ENCODE measurements at places on chromosomes 11 and 22. TPM values are rescaled to one million over a fixed set of nuclear protein-coding genes. Genes with fewer than 3 reads are reported as not detected.

- no peak for DNase-seq
- H3K4me1 ChIP-seq: no peaks in the 10 kb centered on the region
- no peaks in the 10 kb centered on the region for H3K27me3 ChIP-seq
- H3K27ac ChIP-seq: no peak overlapping the region
- H3K36me3 ChIP-seq: no peaks in the 10 kb centered on the region
These were observed 1488.4 kb upstream of the TENM4 start for GRCh38 chr11:80929031-80929805.

DNA sequence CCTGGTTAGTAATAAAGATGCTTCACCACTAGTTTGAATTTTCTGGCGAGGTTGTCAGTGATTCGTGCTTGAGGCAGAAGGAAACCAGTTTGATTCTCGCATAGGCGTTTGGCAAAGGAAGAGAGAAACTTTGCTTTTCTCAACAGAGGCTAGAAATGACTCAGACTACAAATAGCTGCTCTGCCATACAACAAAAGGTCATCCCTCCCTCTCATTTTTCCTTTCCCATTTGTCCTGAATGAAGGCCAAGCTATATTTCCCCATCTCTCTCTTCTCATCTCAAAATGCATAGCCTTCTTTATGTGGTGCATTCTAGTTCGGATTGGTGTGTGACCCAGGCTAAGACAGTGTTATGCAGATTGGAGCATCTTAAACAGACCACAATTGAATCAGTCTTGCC, 741.4 kb downstream of the NTM start:
- no peaks in the 10 kb centered on the region for H3K27me3 ChIP-seq
- no peaks in the 10 kb centered on the region for H3K36me3 ChIP-seq
- DNase-seq: no peak

DNA sequence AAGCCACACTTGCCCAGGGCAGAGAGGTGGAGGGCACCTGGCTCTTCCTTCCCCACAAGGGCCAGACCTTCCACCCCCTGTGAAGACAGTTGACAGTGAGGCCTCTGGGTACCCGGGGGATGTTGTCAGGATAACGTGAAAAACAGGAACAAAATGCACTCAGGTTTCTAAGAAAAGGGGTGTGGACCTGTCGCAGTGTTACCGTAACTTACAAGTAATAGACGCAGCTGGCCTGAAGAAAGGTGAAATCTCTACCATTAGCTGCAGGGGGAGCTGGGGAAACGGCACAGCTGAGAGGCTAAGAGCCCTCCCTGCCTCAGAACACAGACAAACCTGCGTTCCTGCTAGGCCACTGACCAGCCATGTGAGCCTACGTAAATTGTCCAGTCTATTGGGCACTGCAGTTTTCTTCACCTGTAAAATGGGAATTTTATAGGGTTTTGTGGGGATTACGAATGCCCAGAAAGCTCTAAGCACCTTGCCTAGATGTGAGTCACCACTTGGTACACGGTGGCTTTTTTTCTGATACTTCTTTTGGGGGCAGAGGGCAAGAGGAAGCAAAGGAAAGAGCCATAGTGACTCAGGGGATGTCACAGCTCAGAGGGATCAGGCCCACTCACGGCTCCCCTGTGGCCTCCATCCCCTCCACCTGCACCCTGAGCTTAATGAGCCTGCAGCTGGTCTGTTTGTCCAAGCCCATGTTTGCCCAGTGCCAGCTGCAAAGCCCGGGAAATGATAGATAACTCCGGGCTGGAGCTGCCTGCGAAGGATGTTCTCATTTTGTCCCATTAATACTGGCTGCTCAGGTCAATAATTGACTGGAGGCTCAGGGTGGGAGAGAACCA, 18.4 kb upstream of the CABP7 start:
- peaks cover 6% of the 10 kb centered on the region for H3K4me1 ChIP-seq
- DNase-seq: no peak
- no peaks in the 10 kb centered on the region for H3K27me3 ChIP-seq
- H3K36me3 ChIP-seq: no peaks in the 10 kb centered on the region

DNA sequence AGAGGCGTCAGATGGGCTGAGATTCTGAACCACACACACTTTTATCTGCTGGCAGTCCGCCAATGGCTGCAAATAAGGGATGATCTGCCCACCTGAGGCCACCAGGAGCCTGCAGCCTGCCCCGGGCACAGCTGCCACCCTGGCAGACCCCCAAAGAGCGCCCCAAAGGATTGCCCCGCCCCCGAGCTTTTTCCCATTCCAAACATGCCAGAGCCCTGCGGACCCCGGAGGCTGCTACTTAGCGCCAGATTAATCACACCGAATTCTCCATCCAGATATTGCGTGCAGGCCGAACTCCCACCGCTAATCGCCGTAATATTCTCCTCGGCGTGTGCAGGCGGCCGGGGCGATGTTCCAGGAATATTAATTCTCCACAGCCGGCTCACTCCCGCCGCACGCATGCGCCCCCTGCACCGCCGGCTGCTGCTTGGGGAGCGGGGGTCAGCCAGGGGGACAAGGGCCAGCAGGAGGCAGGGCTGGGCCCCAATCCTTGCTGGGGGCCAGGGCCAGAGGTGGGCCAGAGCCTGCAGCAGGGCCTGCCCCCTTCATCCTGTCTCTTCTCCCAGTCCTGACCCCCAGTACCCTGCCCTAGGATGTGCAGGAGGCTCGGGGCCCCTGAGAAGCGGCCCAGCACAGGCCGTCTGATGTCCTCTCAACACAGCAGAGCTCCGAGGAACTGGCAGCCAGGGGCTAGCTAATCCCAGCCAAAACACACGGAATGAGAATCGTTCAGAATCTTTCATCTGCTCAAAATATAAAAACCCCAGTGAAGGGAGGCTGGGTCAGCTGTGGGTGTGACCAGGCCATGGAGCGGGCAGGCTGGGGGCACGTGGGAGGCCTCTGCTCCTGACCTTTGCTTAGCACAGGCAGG, 19.5 kb upstream of the TCF20 start:
- peak; percentile 23 for DNase-seq
- H3K36me3 ChIP-seq: no peaks in the 10 kb centered on the region
- no peak overlapping the region for H3K4me3 ChIP-seq
- no peaks in the 10 kb centered on the region for H3K27me3 ChIP-seq

GRCh38 chr11:115545581-115546210, 41.5 kb upstream of the CADM1 start:
- DNase-seq: no peak
- no peak overlapping the region for H3K27ac ChIP-seq
- H3K4me3 ChIP-seq: no peak overlapping the region
- no peaks in the 10 kb centered on the region for H3K27me3 ChIP-seq

- peak overlapping the region; percentile 87 for H3K4me3 ChIP-seq
- H3K36me3 ChIP-seq: no peaks in the 10 kb centered on the region
- peak; percentile 91 for DNase-seq
- peaks cover 25% of the 10 kb centered on the region for H3K4me1 ChIP-seq
- H3K27ac ChIP-seq: peak overlapping the region; percentile 79
These were observed 116.6 kb upstream of the GRK3 start for GRCh38 chr22:25447686-25448434.

DNA sequence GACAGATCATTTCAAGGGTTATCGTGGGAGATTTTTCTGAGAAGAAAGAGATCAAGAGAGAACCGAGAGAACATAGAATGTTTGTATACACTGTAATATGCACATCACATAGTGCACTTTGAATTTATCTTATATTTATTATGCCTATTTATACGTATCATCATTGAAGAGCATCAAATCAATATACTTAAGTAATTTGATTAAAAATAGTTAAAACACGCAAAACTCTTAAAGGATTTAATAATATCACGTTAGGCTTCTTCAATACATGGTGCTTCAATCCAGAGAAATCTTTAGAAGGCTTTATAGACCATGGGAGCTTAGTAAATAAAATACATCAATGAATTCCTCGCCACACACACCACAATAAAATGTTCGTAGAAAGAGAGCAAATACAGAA, 139.5 kb upstream of the C11orf58 start:
- H3K27me3 ChIP-seq: no peaks in the 10 kb centered on the region
- peaks cover 9% of the 10 kb centered on the region for H3K4me1 ChIP-seq
- H3K4me3 ChIP-seq: no peak overlapping the region
- no peaks in the 10 kb centered on the region for H3K36me3 ChIP-seq

DNA sequence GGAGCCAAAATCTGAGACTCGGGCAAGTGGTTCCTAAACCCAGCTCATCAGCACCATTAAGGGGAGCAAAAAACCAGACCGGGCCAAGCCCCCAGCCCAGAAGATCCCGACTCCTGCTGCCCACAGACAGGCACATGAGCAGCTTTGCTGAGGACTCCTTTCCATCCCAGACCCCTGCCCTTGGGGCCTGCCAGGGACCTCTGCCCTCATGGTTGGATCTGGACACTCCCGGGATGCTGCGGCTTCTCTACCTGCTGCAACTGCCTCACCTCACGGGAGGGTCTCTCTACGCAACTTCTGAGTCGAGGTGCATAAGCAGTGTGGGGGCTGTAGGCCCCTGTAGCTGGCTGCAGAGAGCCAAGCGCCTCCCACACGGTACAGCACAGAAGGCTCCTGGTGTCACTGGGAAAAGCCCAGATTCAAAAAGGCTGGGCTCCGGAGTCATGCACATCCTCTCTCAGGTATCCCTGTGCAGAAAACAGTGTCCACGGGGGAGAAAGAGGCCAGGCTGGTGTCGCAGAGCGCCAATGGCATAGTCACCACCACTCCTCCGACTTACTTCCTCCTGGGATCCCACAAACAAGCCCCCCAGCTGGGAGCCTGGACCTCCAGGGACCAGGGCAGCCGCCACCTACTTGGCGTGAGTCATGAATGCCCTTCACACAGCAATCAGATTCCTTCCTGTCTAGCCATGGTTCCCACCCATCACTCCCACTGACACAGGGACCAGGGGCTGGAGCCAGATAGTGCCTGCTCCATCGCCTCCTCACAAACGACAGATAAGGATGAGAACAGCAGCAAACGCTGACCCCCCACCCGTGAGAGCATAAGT, 122.1 kb downstream of the BCR start:
- no peaks in the 10 kb centered on the region for H3K27me3 ChIP-seq
- DNase-seq: no peak
- H3K27ac ChIP-seq: no peak overlapping the region
- no peak overlapping the region for H3K4me3 ChIP-seq
- peaks cover 23% of the 10 kb centered on the region for H3K4me1 ChIP-seq

DNA sequence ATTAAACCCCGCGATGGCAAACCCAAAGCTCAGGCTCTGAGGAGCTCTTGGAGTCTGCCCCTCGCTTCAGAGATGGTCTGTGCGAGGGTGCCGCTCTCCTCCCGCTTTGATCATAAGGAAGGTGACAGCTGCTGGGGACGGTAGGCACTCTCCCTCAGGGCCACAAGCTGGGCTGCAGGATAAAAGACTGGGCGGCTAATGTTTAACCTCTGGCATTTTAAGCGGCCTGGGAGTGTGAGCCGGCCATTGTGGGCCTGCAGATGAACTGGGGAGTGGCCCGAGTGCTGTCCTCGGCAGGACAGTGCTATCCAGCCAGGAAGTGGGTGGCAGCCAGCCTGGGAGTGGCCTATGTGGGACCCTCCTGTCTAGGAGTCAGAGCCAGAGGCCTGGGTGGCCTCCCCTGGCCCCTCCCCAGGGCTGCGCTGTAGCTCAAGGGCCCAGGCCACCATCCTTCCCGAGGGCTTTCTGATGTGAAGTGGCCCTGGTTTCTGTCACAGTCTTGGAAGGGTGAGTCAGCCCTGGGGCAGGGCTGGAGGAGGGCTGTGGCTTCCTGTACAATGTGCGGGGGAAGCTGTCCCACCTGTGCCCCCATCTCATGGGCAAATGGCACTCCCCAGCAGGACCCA, 58.7 kb upstream of the PRODH start:
- DNase-seq: no peak
- H3K27me3 ChIP-seq: no peaks in the 10 kb centered on the region
- no peaks in the 10 kb centered on the region for H3K36me3 ChIP-seq
- no peak overlapping the region for H3K4me3 ChIP-seq
- H3K4me1 ChIP-seq: no peaks in the 10 kb centered on the region

- no peaks in the 10 kb centered on the region for H3K4me1 ChIP-seq
- H3K27ac ChIP-seq: no peak overlapping the region
- no peak overlapping the region for H3K4me3 ChIP-seq
- DNase-seq: no peak
- no peaks in the 10 kb centered on the region for H3K27me3 ChIP-seq
These were observed 25.1 kb upstream of the TPH1 start for GRCh38 chr11:18071098-18071705.

DNA sequence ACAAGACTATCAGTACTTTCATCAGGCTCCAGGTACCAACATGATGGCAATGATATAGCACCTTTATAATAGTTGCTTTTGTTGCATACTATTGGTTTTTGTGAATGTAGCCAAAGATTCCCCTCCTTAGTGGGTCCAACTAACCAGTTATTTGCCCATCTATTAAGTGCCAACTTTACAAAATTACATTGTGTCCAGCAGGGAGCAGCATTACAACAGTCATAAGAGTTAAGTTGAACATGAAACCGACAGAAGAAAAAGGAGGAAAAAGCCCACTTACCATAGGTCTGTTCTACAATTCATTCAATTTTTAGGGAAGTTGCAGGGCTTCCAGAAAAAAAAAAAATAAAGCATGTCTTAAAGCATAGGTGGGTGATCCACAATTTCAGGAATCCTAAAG, 21.6 kb downstream of the IMMP1L start:
- H3K27ac ChIP-seq: no peak overlapping the region
- DNase-seq: peak; percentile 34
- H3K27me3 ChIP-seq: no peaks in the 10 kb centered on the region
- no peak overlapping the region for H3K4me3 ChIP-seq

DNA sequence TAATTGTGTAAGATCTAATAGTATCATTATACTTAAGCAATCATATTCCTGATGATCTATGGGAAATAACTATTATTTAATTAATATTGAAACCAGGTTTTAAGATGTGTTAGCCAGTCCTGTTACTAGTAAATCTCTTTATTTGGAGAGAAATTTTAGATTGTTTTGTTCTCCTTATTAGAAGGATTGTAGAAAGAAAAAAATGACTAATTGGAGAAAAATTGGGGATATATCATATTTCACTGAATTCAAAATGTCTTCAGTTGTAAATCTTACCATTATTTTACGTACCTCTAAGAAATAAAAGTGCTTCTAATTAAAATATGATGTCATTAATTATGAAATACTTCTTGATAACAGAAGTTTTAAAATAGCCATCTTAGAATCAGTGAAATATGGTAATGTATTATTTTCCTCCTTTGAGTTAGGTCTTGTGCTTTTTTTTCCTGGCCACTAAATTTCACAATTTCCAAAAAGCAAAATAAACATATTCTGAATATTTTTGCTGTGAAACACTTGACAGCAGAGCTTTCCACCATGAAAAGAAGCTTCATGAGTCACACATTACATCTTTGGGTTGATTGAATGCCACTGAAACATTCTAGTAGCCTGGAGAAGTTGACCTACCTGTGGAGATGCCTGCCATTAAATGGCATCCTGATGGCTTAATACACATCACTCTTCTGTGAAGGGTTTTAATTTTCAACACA, 6.4 kb downstream of the BIRC3 start:
- DNase-seq: no peak
- H3K27me3 ChIP-seq: no peaks in the 10 kb centered on the region
- no peaks in the 10 kb centered on the region for H3K36me3 ChIP-seq
- no peak overlapping the region for H3K4me3 ChIP-seq
- H3K4me1 ChIP-seq: no peaks in the 10 kb centered on the region
- H3K27ac ChIP-seq: no peak overlapping the region

- no peak overlapping the region for H3K4me3 ChIP-seq
- no peak overlapping the region for H3K27ac ChIP-seq
- DNase-seq: no peak
- no peaks in the 10 kb centered on the region for H3K4me1 ChIP-seq
These were observed 53.5 kb upstream of the DBX1 start for GRCh38 chr11:20213790-20214189.

Gene CFAP300
- total RNA-seq: 15.1 TPM

Gene UPK3A
- not detected for total RNA-seq

Gene CHST1
- total RNA-seq: 6.2 TPM

Gene FOLH1
- total RNA-seq: 3.1 TPM

Gene OR51B4
- total RNA-seq: 0.74 TPM

Gene NEU3
- total RNA-seq: 25.8 TPM

Gene JHY
- total RNA-seq: 32.7 TPM

Gene CHADL
- total RNA-seq: 6.5 TPM

Gene MFRP
- not detected for total RNA-seq

Gene C11orf91
- 0.81 TPM for total RNA-seq
